Activated naive CD4-positive, alpha-beta T cell (primary cell): ENCODE measurements at places on chromosomes 16 and 17.

DNA sequence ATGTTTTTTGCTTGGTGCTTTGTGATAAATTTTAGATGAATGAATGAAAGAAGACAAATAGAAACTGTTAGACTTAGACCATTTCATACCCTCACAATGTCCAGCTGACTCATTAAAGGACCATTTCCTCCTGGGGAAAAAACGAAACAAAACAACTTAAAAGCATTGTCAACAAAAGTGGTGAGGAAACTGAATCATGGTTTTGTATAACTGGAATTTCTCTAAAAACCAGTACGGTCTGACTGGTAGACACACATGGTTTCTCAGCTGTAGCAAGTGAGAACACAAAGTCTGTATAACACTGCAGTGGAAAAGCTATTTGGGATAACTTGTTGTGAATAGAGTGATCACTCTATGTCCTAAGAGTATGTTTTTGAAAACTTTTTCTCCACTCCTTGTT, 5.3 kb upstream of the DDX52 start:
- DNase-seq, result no peak

- DNase-seq, result no peak
These were observed 561 bp downstream of the ZNF423 start for GRCh38 chr16:49855280-49855821.

DNA sequence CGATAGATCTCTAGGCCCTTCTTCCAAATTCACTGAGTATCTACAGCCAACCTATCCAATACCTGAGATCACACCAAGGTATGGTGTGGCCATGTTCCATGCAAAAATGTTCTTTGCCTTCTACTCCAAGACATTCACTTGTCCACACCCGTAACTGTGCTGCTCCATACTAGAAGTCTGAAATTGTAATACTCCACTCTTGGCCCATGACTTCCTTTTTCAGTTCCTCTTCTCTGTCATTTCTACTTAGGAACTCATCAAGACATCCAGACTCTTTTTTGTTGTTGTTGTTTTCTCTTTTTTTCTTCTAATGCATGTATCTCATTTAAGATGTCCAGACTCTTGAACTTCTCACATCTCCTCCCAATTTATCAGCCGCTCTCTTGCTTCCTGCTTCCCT, 42.5 kb upstream of the KSR1 start:
- DNase-seq, result no peak

DNA sequence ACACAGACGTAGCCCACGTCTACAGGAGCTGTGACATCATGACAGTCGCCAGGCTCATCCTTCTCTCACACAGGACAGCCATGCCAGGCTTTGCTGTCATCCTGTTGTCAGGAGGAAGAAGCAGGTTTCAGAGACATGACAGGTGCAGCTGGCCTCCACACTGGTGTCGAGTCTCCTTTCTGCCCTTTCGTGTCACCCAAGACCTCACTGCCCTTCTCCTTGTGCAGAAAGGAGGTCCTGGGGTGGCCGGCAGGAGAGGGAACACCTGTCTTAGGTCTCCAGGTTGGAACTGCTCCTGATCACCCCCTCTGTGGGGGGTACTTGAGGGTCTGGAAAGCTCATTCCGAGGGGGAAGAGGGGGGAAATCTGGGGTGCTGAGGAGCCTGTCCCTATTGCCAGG, 41.6 kb upstream of the IRF8 start:
- DNase-seq, result no peak

GRCh38 chr17:41907185-41907556, 11.6 kb downstream of the ACLY start:
- no peak for DNase-seq

DNA sequence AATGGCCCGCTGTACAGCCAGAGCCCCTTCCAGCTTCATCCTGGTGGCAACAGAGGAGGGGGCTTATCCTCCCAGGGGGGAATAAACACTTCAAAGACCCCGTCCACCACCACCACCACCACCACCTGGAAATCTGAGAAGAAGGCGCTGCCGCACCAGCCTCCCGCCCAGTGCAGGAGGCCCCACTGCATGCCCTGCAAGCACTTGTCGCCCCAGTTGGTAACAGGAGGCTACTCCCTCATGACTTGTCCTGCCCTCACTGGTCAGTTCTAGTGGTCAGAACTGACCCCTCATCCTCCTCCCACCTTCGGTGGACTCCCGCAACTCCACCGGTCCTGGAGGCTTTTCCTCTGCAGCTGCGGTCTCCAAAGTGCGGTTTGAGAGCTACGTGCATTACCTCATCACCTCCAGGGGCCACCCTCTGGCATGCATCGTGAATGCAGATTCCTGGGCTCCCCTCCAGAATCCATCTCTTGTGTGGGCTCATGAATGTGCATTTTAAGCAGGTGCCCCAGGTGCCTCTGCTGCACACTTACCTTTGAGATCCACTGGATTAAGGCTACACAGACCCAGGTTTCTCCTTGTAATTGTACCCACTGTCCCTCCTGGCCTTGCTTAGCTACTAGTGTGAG, 71.8 kb downstream of the SRCIN1 start:
- no peak for DNase-seq

- DNase-seq, result no peak
These were observed 399.8 kb upstream of the SALL1 start for GRCh38 chr16:51550800-51551347.

- DNase-seq, result no peak
These were observed 58.5 kb downstream of the TNFRSF13B start for GRCh38 chr17:16913463-16913862.

DNA sequence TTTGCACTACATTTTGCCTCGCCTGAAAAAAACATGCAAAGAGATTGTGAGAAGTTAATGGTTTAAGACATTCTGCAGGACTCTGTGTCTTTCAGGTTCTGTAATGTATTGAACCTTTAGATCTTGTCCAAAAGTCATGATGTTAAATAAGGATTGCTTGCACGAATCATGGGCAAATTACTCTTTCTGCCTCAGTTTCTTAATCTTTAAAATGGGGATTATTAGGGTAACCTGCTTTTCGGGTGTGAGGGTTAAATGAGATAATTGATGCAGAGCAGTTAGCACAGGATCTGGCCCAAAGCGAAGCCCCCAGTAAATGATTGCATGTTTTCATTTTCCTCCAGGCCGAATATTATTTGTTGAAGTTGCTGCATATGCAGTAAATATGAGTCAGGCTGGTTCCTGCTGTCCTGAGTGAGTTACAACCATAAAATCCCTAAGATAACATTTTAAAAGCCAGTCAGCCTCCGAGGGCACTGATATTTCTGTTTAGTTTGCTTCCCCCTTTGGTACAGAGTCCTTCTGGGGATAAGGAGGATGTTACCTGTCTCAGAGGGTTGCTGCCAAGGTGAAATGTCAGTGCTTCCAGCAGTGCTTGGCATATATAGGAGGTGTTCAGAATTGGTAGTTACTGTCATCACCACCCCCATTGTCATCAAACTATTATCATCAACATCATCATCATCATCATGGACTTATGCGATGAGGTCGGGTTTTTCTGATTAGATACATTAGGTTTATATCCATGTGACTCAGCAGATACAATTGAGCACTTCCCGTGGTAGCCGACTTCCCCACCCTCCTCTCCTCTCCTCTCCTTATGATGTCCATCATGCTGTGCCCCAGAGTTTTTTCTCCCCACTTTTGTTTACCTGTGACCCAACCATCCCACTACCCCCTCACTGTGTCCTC, 20.6 kb upstream of the ARHGAP17 start:
- DNase-seq, result no peak

DNA sequence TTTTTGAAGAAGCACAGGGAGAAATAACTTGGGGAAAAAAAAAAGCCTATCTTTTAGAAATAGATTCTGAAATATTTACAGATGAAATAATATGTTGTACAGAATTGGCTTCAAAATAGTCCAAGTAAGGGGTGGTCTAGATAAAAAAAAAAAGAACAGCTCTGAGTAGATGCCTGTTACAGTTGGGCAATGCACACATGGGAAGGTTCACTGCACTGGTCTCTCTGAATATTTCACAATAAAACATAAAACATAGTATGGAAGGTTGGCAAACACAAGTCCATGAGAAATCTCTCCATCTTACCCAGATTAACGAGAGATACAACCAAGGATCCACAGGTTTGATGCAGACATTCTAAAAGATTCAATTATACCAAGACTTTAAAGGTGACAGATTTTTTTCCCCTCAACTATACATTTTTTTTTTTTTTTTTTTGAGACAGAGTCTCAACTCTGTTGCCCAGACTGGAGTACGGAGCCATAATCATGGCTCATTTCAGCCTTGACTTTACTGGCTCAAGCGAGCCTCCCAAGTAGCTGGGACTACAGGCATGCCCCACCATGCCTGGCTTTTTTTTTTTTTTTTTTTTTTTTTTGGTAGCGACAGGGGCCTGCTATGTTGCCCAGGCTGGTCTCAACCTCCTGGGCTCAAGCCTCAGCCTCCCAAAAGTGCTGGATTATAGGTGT, 58.0 kb downstream of the KANSL1 start:
- DNase-seq, result no peak

DNA sequence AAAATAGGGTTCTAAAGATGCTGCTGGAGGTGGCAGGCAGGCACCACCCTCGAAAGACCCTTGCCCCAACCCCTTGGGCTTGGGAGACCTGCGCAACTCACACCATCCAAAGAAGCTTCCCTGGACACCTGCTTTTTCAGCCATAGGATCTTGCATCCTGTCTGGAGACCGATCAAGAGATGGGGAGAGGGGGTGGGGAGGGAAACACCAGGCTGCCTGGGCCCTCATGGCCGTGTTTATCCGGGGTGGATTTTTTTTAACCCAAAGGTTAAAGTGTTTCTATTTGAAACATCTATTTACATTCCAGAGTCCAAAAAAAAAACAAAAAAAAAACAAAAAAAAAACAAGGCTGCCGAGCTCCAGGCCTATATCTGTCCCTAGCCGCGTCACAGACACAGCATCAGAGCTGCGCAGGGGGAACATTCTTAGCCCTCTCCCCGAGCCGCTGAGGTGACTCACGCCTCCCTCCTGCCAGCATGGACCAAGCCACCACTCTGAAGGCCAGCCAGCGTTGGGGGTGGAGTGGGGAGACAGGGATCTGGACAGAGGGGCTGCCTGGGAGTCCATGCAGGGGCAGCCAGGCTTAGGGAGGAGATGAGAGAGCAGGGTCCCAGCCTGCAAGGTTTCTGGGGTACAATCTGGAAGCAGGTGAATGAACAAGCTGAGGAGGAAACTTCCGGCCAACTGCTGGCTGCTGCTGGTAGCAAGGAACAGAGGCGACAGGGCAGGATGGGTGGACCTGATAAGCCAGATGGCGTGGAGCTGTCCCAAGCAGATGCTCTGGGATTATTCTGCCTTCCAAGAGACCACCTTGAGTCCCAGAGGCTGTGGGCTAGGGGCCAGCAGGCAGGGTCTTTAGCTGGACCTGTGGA, 14.8 kb downstream of the HDAC5 start:
- DNase-seq, result no peak

GRCh38 chr16:30998852-30999761, 11.3 kb downstream of the STX1B start:
- DNase-seq, result no peak

DNA sequence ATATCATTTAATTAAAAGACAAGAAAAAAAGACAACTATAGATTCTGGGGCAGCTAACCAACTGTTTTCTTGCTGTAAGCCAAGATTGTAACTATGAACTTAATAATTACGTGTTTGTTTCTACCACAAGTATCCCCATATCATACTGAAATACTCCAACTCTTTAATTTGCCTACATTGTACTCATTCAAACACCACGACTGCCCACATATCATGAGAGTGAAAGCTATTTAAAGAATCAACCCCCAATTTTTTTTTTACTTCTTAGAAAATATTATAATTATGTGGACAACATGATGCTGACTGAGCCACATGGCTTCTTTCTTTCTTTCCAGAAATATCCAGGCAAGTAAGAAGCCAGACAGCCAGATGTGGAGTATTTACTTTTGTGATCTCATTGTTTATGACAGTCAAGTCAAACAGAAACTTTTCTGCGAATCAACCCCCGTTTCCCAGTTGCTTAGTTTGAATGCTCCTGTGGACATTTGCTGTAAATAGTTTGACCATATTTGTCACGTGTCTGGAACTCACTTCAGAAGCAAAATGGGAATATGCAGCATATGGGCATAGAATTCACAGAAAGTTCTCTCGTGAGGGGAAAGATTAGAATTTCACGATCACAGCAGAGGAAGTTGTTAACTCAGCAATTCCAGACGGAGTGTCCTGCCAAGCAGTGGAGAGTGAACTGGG, 126.8 kb upstream of the PSMD7 start:
- DNase-seq, result no peak

DNA sequence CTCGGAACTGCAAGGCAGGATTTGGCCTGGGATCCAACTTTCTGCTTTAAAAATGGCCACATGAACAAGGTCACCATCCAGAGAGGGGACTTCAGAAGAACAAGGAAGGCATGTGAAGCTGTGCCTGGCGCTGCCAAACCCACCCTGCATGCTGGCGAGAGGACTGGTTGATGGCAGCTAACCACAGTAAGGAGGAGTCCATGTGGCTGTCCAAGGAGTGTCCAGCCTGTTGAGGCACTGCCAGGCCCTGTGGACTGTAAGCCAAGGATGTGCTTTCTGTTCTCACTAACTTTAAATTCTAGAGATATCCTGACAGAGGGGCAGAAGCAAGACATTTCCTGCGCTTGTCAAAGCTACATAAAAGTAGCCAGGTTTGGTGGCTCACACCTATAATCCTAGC, 40.4 kb downstream of the CDK5R1 start:
- DNase-seq, result no peak

GRCh38 chr17:76631821-76632565, 11.6 kb downstream of the ST6GALNAC1 start:
- no peak for DNase-seq
